AG04449 (cell line): ENCODE measurements at places on chromosomes 4 and X.

- no peak for DNase-seq
Measured at GRCh38 chrX:28920153-28920943, 333.1 kb downstream of the IL1RAPL1 start.

GRCh38 chr4:150585611-150586010, 3.7 kb downstream of the MAB21L2 start:
- DNase-seq = no peak

DNA sequence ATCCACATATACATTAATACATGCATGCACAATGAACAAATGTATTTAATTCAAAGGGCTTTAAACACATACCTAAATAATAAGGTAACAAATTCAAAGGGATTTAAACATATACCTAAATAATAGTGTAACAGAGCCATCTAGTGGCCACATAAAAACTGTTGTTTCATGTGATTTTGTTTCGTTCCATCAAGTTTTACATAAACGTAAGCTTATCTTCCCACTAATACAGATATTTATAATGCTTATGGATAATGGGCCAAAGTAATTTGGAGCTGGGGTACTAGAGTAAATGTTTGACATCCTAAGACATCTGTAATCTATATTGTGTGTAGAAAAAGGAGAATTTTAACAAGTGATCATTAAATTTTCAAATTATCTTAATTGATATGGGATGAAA, 82.3 kb downstream of the PRSS12 start:
- DNase-seq = no peak

DNA sequence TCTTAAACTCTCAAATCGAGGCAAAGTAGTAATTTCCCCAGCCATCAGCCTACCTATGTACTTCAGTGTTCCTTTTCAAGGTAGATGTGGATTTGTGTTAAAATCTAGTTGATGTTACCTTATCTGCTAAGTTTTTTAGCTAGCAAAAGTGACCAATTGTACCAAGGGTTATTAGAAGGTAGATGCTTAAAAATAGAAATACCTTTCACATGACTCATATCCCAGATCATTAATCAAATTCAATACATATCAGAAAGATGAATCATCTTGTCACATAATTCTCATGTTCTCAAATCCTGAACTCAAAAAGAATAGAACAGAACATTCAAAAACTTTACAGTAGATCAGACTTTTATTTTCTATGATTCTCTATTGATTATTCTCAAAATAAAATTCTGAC, 3.5 kb downstream of the ENAM start:
- no peak for DNase-seq

DNA sequence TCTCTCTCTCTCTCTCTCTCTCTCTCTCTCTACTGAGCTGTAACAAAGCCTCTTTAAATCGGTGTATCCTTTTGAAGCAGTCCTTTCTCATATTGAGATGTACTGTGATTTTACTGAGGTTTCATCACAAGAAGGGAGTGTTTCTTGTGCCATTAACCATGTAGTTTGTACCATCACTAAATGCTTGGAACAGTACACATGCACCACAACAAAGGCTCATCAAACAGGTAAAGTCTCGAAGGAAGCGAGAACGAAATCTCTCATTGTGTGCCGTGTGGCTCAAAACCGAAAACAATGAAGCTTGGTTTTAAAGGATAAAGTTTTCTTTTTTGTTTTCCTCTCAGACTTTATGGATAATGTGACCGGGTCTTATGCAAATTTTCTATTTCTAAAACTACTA, 37.2 kb downstream of the HPF1 start:
- DNase-seq = no peak

- DNase-seq = no peak
Measured at GRCh38 chrX:9341291-9342201, 123.3 kb upstream of the TBL1X start.

DNA sequence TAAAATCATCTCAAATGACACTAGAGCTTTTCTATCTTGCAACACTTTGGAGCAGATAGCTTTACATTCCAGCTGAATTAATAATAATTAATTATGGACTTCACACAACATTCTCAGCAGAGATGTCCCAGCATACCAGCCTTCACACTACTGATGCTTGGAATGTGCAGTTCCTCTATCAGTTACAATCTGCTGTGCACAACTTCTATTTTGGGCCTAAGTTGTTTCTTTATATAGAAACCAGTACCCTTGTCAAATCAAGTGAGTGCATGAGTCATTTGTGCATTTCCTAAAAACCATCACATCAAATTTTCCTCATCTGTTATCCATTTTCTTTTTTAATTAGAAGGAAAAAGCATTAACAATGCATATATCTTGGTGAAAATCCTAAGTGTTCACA, 8.8 kb upstream of the RASL11B start:
- DNase-seq = peak; percentile 74

DNA sequence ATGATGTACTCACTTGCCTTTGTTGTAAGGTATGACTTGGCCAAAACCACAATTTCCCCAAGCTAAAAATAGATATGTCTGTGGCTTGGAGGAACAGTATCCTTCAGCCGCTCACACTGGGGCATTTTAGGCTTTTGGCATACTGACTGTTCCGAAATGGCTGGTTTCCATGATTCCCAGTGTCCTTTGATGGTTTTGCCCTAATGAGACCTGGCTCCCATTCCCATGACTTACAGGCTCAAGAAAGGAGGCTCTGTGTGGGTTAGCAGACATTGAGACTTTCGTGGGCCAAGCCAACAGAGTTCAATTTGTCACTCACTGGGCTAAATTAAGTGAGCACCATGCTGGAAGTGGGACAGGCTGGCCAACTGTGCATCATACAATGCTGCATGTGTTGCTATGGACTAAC, 150.6 kb downstream of the CEP135 start:
- no peak for DNase-seq

GRCh38 chr4:180391613-180392012, 1851.6 kb upstream of the TENM3 start:
- no peak for DNase-seq

GRCh38 chr4:7859326-7859725, 80.3 kb downstream of the AFAP1 start:
- DNase-seq = no peak

DNA sequence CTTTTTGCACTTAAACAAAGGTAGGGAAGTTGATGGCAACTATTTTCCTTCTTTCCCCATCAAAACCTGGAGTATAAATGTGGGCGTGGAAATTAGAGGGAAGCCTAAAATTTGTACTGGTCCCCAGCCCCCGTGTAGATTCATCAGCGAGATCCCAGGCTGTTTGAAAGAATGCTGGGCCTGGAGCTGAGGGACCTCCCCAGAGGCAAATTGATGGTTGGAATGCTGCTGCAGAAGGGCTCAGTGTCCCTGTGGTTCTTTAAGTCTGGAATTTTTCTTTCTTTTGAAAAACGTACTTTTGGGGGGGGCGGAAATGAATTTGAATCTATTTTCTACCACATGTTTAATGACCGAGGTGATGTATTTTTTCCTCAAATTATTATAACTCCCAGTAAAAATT, 197.2 kb downstream of the CBR4 start:
- DNase-seq = no peak

GRCh38 chrX:15499976-15500375, 631 bp upstream of the BMX start:
- no peak for DNase-seq

GRCh38 chrX:9433596-9433995, 31.3 kb upstream of the TBL1X start:
- DNase-seq = no peak

DNA sequence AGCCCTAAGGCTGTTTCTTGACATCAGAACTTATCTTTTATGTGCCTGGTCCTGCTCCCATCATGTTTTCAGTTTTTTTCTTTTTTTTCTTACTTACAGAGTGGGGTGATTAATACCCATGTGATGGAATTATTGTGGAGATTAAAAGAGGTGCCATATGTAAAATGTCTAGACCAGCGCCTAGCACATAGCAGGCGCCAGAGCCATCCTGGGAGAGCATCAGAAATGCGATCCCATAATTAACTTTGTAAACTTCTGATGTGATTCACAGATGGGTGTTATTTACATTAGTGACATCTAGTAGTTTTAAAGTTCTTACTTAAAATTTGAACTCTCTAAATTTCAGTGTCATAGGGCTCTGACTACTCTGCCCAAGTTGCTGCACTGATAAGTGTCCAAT, 66.2 kb upstream of the PGRMC2 start:
- no peak for DNase-seq

DNA sequence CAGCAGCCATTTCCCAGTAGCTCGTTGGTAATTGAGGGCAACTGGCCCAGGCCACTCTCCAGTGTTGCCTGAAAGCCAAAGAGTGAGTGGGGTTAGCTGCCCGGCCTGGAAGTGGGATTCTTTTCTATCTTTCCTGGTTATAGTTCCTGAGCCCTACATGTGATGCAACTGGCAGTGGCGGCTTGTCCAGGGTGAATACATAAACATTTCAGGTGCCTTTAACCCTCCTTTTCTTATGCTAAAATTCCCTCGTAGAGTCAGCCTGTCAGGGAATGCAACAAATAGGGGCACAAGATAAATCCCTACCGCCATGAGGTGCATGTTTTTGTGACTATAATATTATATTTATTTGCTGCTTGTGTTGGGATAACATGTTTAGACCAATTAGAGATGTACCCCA, 13.4 kb upstream of the HERC5 start:
- DNase-seq = no peak

DNA sequence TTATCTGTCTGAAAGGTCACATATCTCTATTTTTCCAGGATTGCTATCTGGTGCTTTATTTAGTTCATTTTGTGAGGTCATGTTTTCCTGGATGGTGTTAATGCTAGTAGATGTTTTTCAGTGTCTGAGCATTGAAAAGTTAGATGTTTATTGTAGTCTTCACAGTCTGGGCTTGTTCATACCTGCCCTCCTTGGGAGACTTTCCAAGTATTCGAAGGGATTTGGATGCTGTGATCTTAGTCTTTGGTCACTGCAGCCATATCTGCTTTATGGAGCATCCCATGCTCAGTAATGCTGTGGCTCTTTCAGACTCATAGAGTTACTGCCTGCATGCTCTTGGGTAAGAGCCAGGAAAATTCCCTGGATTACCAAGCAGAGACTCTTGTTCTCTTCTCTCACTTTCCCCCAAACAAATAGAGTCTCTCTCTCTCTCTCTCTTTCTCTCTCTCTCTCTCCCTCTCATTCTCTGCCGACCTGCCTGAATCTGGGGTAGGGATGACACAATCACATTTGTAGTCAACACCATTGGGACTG, 130.0 kb downstream of the AR start:
- DNase-seq = no peak

DNA sequence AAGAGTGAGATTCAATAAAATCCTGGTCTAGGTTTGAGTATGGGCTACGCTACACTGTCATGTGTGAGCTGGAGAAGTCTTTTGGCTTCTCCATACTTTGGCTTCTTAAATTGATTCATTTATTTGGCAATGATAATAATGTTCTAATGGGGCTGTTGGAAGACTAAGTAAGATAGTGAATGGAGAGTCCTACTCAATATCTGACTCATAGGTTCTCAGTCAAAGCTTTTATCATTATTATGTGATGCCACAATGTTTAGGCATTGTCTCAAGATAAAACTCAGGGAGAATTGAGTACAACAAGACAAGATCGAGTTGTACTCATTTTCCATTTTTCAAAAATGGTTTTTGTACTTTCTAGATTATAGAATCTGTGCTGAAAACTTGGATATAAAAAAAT, 92.5 kb upstream of the VEGFC start:
- no peak for DNase-seq

DNA sequence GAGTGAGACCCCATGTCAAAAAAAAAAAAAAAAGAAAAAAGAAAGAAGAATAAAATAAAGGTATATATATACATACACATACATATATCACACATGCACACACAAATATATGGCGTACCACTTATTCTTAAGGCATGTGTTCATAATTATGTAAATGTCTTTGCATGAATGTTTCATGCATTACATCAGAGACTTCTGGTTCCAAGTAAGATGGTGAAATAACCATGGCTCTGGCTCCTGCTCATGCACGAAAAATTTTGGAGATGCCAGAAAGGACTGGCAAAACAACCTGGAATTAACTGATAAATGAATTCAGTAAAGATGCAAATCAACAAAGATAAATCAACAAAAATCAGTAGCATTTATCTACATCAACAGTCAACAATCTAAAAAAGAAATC, 19.7 kb upstream of the FHIP1A start:
- no peak for DNase-seq

DNA sequence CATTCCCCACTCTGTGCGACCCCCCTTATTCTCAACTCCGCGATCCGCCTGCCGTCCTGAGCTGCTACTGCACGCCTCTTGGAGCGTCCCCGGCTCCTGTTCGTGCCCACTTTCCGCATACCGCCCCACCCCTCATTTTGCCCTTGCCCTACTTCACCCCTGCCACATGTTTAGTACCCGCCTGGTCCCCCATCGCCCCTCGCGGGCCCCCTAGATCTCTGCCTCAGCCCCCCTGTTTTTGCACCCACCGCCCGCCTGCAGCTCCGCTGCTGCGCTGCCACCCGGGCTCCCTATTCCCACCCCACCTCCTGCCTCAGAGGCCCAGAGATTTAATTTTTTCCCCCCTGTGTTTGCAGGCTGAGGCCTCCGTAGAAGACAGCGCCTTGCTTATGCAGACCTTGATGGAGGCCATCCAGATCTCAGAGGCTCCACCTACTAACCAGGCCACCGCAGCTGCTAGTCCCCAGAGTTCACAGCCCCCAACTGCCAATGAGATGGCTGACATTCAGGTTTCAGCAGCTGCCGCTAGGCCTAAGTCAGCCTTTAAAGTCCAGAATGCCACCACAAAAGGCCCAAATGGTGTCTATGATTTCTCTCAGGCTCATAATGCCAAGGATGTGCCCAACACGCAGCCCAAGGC, 1.4 kb downstream of the MAGED1 start:
- no peak for DNase-seq

- DNase-seq = no peak
Measured at GRCh38 chrX:9055354-9055753, 21.4 kb upstream of the FAM9B start.

DNA sequence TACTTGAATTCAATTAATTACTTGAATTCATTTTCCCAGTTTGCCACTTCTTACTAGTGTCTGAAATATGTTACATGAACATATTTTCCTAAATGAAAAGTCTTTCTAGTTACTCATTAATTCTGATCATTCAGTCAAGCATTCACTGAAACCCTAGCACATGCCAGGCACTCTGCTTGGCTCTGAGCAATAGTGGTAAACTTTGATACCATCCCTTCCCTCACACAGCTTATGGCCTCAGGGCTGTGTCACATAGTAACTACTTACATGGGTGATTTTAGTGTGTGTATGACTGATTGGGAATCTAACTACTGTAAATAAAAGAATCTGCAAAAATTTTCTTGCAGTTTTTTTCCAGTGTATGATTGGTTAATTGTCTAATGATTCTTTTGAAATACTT, 32.7 kb downstream of the METAP1 start:
- no peak for DNase-seq

DNA sequence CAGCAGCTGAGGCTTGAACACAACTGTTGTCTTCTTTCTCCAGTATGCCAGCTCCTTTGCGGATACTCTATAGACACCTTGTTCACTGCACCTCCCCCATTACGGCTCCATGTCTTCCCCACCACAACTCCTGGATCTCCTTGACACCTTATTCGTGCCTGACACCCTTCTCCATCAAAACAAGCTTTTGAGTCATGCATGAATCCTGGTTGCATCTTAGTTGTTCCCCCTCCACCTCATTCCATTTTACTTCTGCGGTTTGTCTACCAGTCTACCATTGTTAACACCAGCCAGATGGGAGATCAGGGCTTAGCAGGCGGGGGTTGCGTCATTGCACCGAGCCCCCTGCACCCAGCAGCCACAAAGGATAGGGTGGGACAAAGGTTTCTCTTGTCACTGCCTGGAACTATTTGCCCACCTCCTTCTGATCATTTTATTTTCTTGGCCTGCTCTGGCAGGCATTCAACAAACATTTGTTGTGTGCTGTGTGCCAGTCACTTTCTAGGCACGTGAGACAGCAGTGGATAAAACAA, 2.0 kb upstream of the CDK16 start:
- DNase-seq = no peak
